GM04504 (cell line): ENCODE measurements at places on chromosomes 3 and 15.

DNA sequence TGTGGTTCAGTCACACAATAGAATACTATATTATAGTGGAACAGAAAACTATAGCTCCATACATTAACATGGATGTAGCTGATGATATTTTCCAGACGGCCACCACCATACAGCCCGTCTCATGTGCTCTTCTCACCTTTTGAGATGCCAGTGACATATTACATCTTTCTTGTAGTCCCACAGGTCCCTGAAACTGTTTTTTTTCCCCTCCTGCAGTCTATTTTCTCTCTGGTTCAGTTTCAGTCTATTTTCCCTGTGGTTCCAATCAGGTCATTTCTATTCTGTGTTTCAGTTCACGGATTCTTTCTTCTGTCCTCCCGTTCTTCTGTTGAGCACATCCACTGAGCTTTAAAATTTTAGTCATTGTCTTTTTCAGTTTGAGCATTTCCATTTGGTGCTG, 72.2 kb downstream of the PPCDC start:
- DNase-seq = no peak

DNA sequence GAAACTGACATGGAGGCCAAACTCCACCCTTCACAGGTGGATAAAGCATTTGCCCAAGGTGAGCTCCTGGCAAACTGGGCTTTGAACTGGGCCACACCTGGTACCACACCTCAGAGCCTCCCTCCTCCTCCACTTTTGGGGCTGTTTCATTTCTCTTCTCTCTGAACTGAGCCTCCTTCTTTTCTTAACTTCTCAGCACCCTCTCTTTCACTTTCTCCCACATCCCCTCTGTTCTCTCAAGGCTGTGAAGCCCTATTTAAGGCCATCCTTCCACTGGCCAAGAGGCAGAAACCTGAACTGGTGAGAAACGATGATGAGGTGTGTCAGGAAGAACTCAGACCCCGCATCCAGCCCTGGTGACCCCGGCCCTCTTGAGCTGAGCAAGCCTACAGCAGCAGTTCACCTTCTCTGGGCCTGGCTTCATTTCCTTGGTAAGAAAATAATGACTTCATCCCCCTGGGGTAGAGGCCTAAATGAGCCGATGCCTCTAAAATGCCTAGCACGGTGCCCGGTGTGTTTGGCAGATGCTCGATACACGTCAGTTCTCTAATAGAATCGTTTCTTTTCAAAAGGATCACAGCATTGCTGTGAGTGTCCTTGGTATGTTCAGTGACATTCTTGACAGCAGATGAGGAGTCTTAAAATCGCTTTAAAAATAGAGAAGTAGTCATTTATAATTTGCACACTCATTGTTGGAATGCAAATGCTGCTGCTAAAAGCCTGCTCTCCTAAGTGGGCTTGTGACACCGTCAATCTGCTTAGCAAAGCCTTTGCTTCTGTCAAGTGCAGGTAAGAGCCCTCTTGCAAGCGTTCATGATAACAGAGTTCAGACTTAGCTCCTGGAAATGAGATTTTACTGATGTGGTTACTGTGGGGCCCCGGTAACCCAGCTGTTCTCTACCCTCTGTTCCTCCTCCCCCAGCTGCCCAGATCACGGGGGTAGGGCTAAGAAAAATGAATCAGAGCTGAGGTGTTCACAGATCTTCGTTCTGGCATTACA, 97.7 kb upstream of the ATP2B2 start:
- no peak for DNase-seq

DNA sequence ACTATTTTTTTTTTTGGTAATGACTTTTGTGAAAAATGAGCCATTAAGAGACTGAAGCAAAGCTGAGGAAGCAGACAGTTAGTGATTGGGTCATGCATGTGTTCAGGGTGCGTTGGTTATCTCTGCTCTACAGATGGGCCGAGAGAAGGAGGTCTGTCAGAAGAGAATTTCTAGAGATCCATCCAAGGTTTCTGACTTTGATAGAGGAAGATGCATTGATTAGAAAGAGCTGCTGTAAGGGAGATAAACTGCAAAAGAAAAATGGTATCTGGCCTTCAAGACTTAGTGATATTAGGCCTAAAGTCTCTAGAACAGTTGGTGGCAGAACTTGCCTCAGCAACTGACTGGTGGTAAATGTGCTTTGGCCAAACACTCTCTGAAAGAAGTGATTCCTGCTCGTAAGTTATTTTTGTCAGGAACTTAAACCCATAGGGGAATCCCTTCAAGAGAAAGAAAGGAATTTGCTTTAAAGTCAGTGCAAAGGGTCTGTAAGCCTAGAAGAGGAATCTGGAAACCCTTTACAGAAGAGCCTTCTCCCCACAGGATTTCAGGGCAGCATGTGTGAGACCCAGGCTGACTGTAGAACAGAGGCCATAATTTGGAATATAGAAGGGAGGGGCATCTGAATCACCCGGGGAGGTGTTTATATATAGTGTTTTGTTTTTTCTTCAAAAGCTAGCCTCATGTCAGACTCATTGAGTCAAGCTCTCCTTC, 67.8 kb downstream of the OPA1 start:
- no peak for DNase-seq

DNA sequence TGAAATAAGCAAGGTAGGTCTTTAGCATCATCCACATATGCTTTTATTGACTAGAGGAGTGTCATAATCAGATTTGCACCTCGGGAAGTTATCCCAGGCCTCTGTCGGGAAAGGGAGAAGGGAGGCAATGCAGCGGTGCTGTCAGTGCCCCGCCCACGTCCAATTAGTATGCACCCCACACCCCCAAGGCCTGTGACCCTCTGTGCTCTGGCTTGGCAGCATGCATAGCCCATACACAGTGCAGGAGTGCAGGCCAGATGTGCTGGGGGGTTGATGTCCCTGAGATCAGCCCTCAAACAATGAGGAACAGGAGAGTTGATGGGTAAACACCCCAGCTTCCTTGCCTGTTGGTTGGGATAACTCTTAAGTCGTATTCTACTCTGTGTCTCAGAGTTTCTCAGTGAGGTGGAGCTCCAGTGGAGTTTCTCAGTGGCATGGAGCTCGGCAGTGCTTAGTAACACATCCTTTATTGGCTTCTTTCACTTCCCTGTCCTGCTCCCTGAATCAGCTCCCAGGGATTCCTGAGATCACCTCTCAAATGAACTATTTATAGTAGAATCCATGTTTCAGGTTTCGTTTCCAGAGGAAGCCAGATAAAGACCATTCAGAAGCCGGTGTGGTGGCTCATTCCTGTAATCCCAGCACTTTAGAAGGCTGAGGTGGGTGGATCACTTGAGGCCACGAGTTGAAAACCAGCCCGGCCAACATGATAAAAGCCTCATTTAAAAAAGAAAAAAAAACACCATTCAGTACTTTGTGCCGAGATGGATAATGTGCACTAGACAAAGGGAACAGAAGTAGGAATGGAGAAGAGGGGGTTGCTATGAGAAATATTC, 26.7 kb upstream of the NDUFB4 start:
- DNase-seq = no peak

GRCh38 chr15:74231475-74231874, 4.7 kb upstream of the CCDC33 start:
- DNase-seq = no peak

DNA sequence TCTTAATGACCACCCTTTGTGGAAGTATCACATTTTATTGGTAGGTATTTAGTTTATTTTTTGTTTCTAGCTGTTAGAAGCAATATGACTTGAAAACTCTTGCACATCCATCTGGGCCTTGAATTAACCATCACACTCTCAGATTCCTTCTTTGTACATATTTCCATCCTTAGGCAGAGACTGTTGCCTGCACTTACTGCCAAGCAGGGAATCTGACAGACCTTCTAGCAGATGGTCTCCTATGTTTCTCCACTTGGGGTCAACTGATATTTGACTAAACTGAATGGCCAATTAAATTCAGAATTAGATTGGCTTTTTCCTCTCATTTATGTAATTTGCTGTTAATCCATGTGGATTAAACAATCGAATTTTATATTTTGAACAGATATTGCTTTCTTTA, 324.9 kb upstream of the TGFBR2 start:
- DNase-seq = no peak

- no peak for DNase-seq
Observed at GRCh38 chr3:38649500-38650247, at the start of gene SCN5A. SCN5A (minus strand) TSS chr3:38649687; CDS start chr3:38633307, 16,380 bp downstream.

- DNase-seq = no peak
Observed at GRCh38 chr15:58842713-58843396, 71.8 kb downstream of the MINDY2 start.

DNA sequence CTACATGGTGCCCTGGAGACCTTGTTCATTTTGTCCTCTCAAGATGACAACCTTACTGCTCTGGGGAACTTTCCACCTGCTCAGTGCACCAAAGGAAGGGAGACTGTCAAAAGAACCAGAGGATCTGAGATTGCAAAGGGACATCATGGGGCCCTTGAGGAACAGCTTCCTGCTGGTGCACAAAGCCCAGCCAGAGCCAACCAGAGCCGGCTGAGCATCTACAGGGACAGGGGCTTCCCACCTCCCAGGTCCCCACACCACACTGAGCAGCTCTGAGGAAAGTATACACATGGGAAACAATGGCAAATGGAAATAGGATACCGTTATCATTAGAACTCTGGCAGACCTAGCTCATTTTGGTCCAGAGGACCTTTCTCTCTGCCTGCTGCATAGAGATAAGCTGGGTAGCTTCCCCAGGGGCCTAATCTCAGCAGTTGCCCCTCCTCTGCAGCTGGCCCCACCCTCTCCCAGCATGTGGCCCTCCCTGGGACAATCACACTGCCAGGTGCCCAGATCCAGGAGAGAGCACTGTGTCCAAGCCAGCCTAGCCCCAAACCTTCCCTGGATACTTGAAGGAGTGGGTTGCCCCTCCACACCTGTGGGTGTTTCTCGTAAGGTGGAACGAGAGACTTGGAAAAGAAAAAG, 123.4 kb upstream of the PRR20G start:
- DNase-seq = no peak

DNA sequence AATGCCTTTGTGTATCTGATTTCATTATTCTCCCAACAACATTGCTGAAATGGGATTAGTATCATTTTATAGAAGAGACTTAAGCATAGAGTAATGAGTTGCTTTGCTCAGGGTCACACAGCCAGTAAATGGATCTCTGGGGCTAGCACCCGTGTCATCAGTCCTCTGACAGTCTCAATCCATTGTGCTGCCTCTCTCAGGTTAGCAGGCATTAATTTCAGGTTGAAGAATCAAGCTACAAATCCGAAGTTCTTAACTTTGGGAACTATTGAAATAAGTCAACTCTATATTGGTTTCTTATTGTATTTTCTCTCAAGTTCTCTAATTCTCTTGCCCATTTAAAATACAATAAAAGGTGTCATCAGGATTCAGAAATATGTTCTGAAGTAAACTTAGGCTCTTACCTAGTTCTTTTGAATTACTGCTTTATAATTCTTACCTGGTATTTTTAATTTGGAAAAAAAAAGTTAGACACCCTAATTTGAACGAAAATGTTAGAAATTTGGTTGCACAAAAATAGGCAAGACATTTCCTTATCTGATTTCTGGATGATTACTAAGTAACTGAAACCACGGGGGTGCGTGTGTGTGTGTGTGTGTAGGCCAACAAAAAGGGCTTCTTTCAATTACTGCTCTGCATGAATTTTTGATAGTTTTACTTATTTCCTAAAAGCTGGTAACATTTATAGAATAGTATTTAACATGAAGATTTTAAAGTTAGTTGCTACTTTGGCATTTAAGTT, 189.8 kb downstream of the MBNL1 start:
- DNase-seq = no peak

DNA sequence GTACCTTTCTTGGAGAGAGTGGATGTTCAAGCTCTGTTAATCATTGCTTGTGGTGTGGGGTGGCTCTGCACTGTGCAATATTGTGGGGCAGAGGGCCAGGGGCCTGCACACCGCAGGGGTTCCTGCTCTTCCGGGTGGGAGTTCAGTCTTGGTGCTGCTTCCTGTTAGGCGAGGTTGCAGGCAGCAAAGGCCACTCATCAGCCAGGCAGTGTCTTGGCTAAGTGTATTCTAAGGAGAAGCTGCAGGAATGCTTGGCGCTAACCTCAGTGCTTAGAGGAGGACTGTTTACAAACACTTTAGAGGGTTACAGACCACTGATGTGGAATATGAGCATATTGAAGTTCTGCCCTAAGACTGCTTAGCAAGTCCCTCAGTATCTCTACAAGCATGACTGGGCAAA, 81.7 kb downstream of the CEP63 start:
- DNase-seq = no peak

DNA sequence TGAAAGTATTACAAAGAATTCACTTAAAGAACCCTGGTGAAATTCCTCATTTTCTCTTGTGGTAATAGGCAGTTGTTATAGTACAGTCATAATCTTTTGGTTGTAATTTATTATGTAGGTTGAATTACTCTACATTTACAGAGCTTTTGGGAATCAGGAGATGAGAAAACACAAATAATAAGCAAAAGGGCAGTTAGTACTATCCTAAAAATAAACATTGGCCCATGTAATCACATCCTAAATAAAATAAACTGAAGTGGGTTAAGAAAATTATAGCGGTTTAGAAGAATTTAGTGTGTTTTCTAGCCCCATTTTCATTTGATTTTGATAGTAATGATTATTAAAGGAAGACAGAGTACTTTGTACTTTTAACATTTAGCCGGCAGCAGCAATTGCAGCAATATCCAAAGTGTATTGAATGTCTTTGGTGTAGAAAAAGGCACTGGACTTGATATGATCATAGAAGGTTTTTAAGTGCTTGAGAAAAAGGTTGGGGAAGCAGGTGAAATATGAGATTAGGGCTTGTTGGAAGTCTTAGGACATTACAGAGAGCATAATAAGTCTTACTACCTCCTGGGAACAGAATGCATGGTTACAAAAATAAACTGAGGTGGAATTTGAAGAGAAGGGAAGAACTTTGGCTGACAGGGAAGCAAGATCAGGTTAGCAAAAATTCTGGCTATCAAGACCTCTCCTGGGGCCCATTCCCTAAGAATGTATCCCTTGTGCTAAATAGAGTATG, 79.9 kb downstream of the MBNL1 start:
- no peak for DNase-seq

DNA sequence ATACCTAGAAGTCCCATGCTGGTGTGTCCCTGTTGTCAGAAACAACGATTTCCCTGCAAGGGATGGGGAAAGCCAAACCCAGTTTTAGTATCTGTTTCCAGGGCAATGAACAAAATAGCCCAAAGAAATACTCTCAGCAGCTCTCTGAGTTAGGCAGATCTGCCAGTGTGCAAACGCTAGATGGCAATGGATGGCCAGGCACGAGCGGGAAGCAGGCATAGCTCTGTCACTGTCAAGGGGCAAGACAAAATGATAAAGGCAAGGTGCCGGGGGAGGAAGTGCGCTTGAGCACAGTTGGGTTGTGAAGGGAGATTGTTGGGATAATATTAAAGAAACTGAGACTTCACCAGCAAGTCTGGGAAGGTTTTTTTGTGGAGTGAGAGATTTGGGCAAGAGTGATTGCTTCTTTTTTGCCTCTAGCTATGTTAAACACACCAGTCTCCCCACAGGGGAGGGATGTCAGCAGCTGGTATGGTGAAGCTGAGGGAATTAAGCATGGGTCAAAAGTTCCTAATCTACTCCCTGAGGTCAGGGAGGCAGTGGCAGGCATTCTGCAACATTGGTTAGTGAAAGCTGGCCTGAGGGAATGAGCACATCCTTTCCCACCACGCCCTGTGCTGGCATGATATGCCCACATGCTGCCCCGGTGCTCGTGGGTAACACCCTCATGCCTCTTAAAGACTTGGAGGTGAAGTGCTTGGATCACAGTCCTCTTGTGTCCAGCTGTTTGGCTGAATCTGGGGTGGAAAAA, 117.5 kb downstream of the PDCD6IP start:
- no peak for DNase-seq

GRCh38 chr3:167862104-167862730, 126.7 kb downstream of the SERPINI1 start:
- DNase-seq = no peak

GRCh38 chr3:106534206-106534605, 665.4 kb upstream of the CBLB start:
- DNase-seq = no peak
